ENCODE measurements at places on chromosomes 2 and 18. TPM values are rescaled to one million over a fixed set of nuclear protein-coding genes. Genes with fewer than 3 reads are reported as not detected.
A peak's percentile ranks its signal among the peaks of the same experiment; 100 is the strongest.

SCN2A gene
- 0.04 TPM for total RNA-seq

PSD4 gene
- 38.6 TPM for total RNA-seq

GRCh38 chr18:58310517-58310916 lies 266.5 kb downstream of the NEDD4L start:
- ATAC-seq, result peak; percentile 85

- no peak for ATAC-seq
Measured at GRCh38 chr2:135030826-135031225, 16.4 kb downstream of the MAP3K19 start.

- ATAC-seq, result no peak
Measured at GRCh38 chr18:38047820-38048219, 482.2 kb upstream of the CELF4 start.
